ENCODE measurements at places on chromosomes 12 and 14.

GRCh38 chr12:48795550-48796455, 6.9 kb upstream of the ADCY6 start:
- DNase-seq, result no peak

DNA sequence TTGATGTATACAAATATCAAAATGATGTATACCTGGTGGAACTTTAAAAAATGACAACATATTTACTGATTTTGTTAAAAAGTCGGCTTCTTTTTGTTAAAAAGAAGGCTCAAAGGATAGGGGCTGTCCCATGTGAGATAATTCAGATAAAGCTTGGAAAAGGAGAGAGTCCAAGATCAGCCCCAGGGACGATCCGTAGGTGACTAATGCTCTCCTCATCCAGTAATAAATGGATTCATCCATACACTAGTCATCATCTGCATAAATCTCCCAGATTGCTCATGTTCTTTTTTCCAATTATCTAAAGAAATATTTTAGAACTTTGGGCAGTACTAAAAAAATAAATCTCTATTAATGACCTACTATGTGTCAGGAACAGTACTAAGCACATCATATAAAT, 23.4 kb upstream of the FSCB start:
- DNase-seq, result no peak

- DNase-seq, result no peak
Measured at GRCh38 chr14:102212356-102212755, 72.7 kb downstream of the WDR20 start.

- no peak for DNase-seq
Measured at GRCh38 chr12:68264158-68264855, 10.9 kb upstream of the IL22 start.

DNA sequence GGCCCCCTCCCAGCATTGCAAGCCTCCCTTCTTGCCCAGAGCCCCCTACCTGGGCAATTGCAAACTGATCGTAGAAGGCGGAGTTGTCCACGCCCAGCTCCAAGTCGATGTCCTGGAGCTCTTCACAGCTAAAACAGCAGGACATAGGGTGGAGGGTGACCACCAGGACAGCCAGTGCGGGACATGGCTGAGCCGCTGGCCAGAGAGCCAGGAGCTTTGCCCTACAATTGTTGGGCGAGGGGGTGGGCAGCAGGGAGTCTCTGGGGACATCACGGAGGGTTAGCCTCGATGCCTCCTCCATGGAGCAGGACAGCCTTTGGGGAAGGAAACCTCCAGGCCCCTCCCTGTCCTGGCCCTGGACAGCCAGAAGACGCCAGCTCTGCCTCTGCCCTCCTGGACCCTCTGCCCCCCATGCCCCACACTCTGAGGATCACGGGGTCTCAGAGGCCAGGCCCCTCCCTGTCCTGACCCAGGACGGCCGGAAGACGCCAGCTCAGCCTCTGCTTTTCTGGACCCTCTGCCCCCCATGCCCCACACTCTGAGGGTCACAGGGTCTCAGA, 9.4 kb downstream of the TMEM179 start:
- no peak for DNase-seq

DNA sequence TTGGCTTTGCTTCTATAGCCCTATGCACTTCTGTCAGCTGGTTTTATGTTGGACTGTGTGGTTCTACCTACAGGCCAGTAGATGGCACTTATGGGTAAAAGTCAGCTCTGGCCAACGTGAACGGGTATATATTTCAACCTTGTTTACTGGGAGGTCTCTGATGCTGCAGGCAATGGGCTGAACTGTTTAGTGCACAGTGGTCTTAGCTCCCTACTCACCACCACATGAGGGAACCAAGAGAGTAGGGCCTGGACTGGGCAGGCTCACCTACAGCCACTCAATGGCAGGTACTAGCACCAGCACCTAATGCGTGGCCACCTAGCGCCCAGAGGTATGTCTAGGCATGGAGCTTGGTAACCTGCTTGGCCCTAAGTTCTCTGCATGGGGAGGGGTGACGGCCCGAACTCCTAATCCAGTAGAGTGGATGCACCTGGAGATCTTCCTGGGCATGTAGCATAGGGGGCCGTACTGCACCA, 481.8 kb downstream of the TMEM117 start:
- no peak for DNase-seq

DNA sequence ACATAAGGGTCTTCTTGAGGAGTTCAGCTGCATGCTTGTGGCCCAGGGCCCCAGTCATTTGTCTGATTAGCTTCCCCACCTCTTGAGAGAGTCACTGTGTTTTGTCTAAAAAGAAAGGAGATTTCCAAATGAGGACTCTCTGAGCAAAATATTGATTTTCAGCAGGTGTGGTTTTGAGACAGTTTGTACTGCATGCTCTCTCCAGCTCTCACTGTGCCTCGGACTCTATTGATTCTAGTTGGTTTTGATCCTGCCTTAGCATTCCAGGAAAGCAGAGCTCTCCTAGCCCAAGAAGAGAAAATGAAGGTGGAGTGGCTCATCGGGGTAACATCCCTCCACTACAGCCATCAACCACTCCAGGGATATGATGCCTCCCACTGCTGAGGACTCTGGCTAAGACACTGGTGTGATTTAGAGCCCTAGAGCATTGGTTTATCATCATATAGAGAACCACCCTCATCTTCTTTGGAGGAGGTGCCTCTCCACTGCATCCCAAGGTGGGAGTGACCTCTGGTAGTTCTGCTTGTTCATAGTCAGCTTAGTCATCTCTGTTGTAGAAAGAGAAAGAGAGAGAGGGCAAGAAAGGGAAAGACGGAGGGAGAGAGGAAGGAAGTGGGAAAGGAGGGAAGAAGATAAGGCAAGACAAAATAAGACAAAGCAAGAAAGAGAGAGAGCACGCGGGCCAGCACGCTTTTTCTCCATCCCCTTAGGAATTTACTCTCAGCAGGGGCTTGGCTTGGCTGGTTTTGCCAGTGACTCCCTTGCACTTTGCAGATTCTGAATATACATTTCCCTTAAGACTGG, 365.6 kb downstream of the DPF3 start:
- no peak for DNase-seq

DNA sequence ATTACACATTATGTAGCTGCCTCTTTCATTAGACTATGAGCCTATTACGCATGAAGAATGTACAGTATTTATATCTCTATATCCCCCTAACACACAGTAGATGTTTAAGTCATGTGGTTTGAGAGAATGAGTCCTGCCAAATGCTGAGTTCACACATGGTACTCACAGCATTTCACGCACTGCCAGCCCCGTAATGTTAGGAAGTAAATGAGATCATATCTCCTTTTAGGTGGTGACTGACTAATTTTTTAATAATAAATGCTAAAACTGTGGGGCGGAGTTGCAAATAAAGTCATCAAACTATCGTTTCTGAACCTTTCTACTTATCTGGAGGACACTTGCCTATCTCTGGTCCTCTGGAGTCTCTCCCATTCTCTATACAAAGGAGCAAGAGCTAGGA, 343.8 kb downstream of the ADAMTS20 start:
- no peak for DNase-seq

GRCh38 chr12:126776026-126776655, 1490.8 kb upstream of the TMEM132C start:
- no peak for DNase-seq

- DNase-seq, result no peak
Measured at GRCh38 chr12:91064640-91065039, 6.8 kb upstream of the KERA start.

DNA sequence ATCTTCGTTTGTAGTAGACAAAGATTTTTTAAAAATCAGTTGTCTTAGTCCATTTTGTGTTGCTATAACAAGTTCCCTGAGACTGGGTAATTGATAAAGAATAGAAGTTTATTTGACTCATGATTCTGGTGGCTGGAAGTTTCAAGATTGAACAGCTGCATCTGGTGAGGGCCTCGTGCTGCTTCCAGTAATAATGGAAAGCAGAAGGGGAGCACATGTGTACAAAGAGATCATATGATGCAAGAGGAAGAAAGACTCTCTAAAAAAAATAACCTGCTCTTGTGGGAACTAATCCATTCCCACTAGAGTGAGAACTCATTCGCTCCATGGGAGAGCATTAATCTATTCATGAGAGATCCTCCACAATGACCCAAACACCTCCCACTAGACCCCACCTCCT, 24.8 kb downstream of the MUCL1 start:
- DNase-seq, result no peak

DNA sequence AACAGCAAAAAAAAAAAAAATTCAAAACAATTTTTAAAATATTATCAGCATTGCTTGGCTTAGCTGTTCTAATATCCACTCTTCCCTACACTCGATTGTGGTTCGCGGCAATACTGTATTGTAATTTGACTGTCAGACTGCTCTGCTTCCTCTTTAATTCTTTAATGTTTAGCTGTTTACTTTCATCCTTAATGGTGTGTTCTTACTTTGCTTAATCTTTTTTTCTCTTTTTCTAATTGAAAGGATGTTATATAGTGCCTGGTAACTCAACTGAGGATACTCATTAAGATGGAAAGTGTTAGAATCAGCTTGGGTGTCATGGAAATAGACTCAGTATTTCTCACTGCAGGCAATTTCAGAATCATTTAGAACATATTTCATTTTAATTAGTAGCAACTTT, 2.0 kb downstream of the ANO4 start:
- DNase-seq, result no peak

GRCh38 chr12:98594050-98594835, 757 bp downstream of the SLC25A3 start:
- DNase-seq, result peak; percentile 24

DNA sequence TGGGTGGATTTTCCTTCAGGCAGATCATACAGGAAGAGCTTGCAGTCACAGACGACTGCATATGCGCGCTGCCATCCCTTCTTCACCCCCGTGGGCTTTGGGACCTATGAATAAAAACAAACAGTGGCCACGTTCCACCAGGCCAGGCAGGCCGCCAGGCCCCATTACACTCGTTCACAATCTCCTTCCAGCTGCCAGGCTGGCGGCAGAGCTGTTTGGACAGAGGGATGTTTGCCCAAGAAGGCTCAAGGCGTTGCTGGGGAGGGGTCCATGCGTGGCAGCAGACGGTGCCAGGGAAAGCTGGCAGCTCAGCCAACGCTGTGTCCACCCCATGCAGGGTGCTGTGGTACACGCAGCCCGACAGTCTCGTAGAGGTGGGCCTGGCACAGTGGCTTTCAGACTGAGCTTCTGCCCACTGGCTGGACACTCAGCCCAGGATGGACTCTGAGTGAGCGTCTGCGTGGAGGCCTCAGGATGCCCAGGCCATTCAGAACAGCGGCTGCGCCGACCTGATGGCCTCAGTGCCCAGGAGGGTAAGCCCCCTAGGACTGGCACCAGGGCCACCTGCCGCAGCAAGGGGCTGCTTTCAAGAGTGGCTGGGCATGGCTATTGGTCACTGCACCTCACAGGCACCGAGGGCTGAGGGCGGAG, 27.5 kb downstream of the AMN start:
- no peak for DNase-seq

- DNase-seq, result no peak
Measured at GRCh38 chr14:83007641-83008225, 1474.1 kb upstream of the SEL1L start.

GRCh38 chr12:103841690-103842584, 903 bp upstream of the NT5DC3 start:
- peak; percentile 22 for DNase-seq

DNA sequence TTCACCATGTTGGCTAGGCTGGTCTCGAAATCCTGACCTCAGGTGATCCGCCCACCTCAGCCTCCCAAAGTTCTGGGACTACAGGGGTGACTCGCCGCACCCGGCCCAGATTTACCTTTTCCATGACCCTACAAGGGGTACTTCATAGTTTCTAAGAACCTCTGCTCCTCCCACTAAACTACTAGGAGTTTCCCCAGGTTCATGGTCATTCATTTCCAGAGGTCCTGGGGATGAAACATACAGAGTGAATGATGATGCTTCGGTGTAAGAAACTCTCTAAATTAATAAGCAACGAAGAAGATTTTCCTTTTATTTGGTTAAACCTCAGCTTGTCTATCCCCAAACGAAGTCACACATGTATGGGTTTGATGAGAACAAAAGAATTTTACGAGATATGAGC, 56.9 kb downstream of the AMN start:
- no peak for DNase-seq

- no peak for DNase-seq
Measured at GRCh38 chr12:1668833-1669543, 21.9 kb upstream of the ADIPOR2 start.

DNA sequence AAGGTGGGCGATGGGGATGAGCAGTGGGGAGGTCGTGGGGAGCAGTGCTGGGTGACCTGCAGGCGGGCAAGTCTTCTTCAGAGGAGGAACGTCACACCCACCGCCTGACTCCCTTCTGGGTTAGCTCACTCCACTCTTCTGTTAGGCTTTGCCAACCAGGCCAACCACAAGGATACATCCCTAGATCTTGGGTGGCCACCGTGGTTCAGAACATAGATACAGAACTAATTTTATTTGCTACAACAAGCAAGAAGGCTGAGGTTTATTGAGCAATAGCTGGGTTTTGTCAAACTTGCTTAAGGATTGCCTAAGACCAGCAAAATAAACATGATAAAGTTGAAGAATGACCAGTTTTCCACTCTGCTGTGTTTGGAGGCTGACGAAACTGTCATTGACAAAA, 109.4 kb downstream of the DACT1 start:
- no peak for DNase-seq

GRCh38 chr12:6364044-6364374, 11.4 kb downstream of the SCNN1A start:
- no peak for DNase-seq

GRCh38 chr12:41967668-41968500, 176.8 kb downstream of the GXYLT1 start:
- DNase-seq, result no peak

GRCh38 chr14:102776761-102777710, at the start of gene TRAF3:
TRAF3 (plus strand) TSS chr14:102777449; CDS start chr14:102870202, 92,753 bp downstream.
- DNase-seq, result peak; percentile 92

- DNase-seq, result no peak
Measured at GRCh38 chr12:117038023-117038680, 61.1 kb downstream of the TESC start.

DNA sequence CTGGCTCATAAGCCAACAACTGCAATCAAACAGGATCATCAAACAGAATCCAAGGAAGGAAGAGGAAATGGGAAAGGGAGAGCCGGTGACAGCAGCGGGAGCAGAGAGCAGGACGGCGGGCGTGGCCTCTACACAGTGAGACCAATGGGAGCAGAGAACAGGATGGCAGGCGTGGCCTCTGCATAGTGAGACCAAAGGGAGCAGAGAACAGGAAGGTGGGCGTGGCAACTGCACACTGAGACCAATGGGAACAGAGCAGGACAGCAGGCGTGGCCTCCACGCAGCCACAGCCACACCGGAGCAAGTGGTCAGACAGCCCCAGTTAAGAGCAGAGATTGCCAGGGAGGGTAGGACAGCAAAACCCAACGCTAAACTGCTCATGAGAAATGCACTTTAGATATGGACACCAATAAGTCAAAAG, 16.4 kb downstream of the LRCOL1 start:
- no peak for DNase-seq

- peak; percentile 8 for DNase-seq
Measured at GRCh38 chr12:47882781-47883546, 21.8 kb downstream of the VDR start.

GRCh38 chr14:93986955-93987354, 10.1 kb upstream of the CCDC197 start:
- no peak for DNase-seq

- DNase-seq, result no peak
Measured at GRCh38 chr12:24233519-24234246, 284.2 kb upstream of the SOX5 start.

All from T-helper 2 cell (primary cell).